D341Med (cell line): ENCODE measurements at places on chromosomes 12 and 14.

DNA sequence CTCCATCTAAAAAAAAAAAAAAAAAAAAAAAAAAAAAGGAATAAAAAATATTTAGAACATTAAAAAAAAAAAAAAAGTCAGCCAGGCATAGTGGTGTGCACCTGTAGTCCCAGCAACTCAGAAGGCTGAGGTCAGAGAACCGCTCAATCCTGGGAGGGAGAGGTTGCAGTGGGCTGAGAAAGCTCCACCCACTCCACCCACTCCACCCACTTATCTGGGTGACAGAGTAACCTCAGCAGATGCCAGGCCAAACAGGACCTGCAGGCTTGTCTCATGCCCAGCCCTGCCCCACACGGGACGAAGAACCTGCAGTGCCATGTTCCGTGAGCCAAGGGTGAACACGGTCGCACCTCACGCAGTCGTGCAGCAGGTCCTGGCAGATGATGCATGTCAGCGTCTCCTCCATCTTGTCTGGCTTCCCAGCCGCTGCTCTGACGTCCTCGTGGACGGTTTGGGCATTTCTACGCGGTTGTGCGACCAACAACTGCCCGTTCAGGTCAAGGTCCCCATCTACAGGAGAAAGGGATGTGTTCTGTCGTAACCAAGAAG is 28.6 kb downstream of the CHFR start:
- no peak for DNase-seq

GRCh38 chr14:105930572-105930971 is 404.2 kb downstream of the TMEM121 start:
- DNase-seq = no peak

DNA sequence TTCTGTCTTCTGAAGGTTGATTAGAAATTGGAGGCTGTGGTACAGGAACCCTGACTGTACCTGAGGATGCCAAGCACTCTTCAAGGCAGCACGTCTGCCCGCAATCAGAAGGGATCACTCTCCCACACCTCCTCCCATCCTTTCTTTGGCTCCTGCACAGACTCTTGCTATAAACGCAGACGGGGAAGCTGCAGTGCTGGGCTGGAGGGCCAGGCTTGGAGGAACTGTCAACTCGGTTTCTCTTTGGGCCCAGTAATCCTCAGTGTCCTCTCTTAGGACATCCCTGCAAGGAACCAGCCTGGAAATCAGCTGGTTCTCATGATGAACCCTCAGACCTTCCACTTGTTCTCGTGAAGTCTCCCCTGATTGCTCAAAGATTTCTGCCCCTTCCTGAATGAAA is 201.4 kb downstream of the ADGRD1 start:
- DNase-seq = no peak

DNA sequence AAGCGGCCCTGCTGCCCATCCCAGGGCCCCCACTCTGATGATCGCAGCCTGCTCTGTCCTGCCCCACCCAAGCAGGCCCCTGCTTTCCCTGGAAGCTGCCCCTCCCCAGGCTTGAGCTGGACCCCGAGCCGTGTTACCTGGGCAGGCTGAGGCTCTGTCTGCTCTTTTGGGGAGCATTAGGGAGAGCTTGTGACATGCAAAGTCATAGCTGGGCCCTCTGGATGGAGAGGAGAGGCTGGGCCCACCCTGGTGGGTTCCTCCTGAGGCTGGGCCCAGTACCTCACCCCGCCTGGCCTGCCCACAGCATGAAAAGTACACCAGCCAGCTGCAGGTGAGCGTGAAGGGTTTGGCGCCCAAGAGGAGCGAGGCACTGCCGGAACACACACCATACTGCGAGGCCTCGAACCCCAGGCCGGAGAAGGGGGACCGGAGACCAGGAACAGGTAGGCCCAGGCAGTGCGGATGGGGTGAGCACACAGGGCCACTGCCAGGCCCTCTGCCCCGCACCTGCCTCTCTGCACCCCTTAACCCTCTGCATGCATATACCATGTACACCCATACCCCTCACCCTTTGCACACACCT is 15.0 kb downstream of the CEP170B start:
- no peak for DNase-seq

GRCh38 chr12:50105913-50106450 is 2.2 kb downstream of the GPD1 start:
- DNase-seq = no peak

- no peak for DNase-seq
Measured at GRCh38 chr12:112836736-112837628, 45.4 kb downstream of the RPH3A start.

DNA sequence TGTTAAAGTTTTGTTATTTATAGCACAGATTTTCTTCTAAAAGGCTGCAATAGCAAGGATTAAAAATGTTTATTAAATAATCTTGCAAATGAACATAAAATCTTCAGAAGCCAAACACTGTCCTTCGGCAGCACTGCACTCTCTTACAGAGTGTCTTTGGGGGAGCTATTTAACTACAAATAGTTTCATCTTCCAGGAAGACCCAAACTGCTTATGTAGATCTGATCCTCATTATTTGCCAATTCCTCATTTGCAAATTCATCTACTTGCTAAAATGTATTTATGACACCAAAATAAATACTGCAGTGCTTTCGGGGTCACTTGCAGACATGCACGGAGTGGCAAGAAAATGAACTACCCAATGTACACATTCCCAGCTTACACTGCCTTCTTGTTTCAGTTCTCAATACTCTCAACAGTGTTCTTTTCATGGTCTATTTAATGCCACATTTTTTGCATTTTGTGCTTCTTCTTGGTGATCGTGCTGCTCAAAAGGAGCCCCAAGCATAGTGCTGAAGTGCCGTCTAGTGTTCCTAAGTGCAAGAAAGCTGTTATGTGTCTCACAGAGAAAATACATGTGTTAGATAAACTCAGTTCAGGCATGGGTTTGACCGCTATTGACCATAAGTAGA is 128.1 kb downstream of the PRKD1 start:
- no peak for DNase-seq

- no peak for DNase-seq
Measured at GRCh38 chr12:50111395-50111692, 692 bp upstream of the COX14 start.

GRCh38 chr12:121190523-121191031 is 19.4 kb upstream of the P2RX4 start:
- DNase-seq = no peak

GRCh38 chr12:10551375-10551774 is 45.7 kb downstream of the EIF2S3B start:
- DNase-seq = peak; percentile 20

DNA sequence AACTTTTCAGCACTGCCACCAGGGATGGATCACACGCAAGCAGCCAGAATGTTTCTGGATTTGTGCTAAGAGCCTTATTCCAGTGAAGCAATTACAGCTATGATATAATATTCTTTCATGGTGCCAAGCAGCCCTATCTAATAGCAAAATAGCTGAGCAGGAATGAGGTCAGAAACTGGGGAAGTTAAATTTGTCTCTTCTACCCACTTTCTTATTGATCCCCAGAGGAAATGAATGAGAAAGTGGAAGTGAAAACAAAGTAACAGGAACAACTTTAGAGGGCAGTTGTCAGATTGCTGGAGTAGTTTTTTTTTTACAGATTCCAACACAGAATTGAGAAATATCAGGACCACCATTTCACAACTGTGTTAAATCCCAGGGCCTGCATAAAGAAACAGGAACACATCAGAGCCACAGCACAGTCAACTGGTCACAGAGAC is 44.8 kb downstream of the GCH1 start:
- no peak for DNase-seq

- no peak for DNase-seq
Measured at GRCh38 chr12:121933522-121934308, 15.3 kb downstream of the CFAP251 start.

DNA sequence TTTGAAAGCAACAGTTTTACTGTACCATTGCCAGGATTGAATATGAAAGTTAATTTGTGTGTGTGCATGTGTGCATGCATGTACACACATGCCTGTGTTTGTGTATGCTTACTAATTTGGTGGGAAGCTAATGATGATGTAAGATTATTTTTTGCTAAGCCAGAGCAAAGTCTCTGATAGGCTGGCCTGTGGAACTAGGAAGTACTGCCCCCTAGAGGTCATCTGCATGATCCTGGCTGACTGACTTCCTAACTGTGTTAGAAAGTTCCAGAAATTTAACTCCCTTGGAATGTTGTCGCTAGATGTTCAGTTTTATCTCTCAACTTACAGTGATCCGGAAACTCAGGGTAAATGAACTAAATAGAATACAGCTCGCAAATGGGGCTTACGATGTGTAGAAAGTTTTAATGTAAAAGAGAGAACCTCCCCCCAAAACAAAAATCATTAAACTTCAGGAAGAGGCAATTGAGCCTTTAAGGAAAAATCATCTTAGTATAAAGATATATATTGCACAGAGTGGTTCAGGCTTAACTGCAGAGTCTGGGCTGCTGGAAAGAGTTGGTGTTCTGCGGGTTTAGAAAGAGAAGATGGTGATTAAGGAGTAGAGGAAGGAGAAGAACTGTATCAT is 34.3 kb upstream of the SLC38A1 start:
- peak; percentile 63 for DNase-seq

- peak; percentile 89 for DNase-seq
Measured at GRCh38 chr14:28766469-28766955, at the start of gene FOXG1. FOXG1 (plus strand) TSS chr14:28766787; CDS start chr14:28767280, 493 bp downstream.

GRCh38 chr14:50113381-50114035 is 2.9 kb downstream of the VCPKMT start:
- no peak for DNase-seq

- no peak for DNase-seq
Measured at GRCh38 chr12:48263617-48264016, 60.5 kb upstream of the OR10AD1 start.

- DNase-seq = peak; percentile 87
Measured at GRCh38 chr12:130818635-130819576, 20.1 kb downstream of the STX2 start.

GRCh38 chr12:13573698-13574321 is 377.3 kb downstream of the EMP1 start:
- no peak for DNase-seq

GRCh38 chr14:104016873-104017650 is 68.4 kb upstream of the ASPG start:
- DNase-seq = no peak

DNA sequence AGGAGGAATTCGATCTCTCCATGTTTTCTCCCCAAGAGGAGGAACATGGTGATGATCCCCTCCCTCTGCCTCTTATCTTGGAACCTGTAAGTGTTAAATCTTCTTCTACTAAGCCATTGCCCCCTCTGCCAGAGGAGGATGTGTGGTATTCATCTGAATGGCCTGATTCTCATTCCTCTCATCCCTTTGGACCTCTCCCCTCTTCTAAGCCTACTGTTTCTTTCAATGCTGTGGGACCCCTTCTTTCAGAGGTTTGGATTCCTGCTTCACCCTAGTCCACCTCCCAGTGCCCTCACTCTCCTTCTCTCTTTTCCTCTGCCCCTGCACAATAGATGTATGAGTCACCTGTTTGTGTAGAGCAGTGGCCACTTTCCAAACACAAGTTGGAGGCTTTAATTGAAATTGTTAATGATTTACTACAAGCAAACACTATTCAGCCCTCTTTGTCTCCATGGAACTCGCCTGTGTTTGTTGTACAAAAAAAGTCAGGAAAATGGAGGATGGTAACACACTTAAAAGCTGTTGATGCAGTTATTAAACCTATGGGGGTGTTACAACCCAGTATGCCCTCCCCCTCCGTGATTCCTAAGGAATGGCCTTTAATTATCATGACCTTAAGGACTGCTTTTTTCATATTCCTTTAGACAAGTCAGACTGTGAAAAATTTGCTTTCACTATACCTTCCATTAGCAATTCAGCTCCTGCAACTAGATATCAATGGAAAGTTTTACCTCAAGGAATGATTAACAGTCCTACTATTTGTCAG is 192.1 kb upstream of the ALG10B start:
- DNase-seq = no peak

GRCh38 chr12:127083008-127083949 is 1183.7 kb upstream of the TMEM132C start:
- peak; percentile 32 for DNase-seq

DNA sequence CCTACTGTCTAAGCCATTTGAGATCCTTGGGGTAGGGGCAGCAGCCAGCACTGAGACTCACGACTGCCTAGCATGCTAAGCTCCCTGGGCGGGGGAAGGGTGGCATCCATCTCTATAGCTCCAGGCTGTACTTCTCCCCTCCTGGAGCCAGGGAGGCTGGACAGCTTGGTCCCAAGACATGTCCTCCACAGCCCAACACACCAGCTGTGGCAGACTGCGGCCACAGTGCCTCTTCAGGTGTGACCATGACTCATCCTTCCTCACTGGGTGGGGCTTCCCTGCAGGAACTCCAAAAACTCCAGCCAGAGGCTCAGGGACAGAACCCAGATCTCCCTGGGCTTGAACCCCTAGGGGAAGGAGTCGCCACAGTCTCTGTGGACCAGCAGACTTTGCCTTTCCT is 193.9 kb downstream of the GPHN start:
- DNase-seq = no peak
